ENCODE measurements at places on chromosomes 12 and 14.

- H3K27ac ChIP-seq = no peak overlapping the region
- peaks cover 4% of the 10 kb centered on the region for H3K27me3 ChIP-seq
- peaks cover 10% of the 10 kb centered on the region for H3K4me1 ChIP-seq
Measured at GRCh38 chr12:116708826-116709756, 28.8 kb downstream of the SPRING1 start.

DNA sequence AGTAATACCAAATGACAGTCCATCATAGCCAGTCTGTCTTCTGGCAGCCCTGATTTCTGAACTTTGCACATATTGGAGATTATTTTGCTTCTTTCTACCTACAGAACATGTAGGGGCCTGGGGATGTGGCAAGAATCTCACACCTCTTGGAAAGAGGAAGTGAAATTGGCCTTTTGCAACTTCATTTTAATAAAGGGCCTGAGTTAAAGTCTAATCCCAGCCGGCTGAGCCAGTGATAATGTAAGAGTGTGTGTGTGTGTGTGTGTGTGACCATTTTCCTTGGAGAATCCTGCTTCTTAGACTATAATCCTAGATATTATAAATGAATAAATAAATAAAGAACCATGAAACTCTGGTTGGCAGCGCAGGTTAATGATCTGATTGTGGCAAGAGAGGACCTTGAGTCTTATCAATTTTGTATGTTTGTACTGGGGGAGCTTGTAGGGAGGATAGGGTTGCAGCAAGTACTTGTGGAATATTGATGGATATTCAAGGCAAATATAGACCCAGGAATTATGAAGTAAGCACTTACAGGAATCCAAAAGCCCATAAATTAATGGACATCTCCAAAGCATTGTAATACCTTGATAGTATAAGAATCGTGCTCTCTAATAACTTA, 233.2 kb upstream of the AMIGO2 start:
- no peak for DNase-seq
- no peaks in the 10 kb centered on the region for H3K36me3 ChIP-seq
- no peaks in the 10 kb centered on the region for H3K27me3 ChIP-seq
- peaks cover 4% of the 10 kb centered on the region for H3K4me1 ChIP-seq
- no peak overlapping the region for H3K4me3 ChIP-seq

DNA sequence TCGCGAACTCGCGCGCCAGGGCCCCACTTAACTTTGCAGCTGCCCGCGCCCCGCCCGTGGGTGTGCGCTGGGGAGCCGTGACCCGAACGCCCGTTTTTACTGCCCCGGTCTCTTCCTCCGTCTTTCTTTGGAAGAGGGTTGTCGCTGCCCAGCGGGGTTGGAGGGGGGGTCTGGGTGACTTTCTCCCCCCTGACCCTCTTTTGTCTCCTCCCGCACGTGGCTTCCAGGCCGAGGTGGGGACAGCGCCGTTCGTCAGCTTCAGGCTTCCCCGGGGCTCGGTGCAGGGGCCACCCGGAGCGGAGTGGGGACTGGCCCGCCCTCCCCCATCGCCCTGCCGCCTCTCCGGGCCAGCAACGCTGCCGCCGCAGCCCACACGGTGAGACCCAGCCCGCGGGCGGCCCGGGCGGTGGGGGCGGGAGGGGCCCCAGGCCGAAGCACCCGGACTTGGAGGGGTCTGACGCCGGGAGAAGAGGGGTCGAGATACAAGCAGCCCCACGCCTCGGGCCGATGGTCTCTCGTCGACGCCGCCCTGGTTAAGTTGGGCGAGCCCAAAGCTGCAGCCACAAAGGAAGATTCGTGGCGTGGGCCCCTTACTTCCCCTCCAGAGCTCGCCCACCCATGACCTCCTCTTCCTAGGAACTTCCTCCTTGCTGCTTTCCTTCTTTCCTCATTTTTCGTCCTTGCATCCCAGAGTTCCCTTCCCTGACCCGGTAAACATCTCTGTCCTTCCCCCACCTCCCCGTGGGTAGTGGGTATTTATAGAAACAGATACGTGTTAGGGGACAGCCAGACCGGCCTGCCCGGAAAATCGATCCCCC, 1.2 kb downstream of the DYRK2 start:
- peak overlapping the region; percentile 86 for H3K27ac ChIP-seq
- H3K4me1 ChIP-seq = peaks cover 50% of the 10 kb centered on the region
- no peaks in the 10 kb centered on the region for H3K27me3 ChIP-seq

- H3K4me1 ChIP-seq = no peaks in the 10 kb centered on the region
- H3K27me3 ChIP-seq = peaks cover 7% of the 10 kb centered on the region
- no peak overlapping the region for H3K4me3 ChIP-seq
- no peak overlapping the region for H3K27ac ChIP-seq
- no peaks in the 10 kb centered on the region for H3K36me3 ChIP-seq
Measured at GRCh38 chr12:3119756-3120601, 42.8 kb downstream of the TSPAN9 start.

GRCh38 chr14:88232771-88233170, 90.3 kb downstream of the KCNK10 start:
- H3K27me3 ChIP-seq = peaks cover 3% of the 10 kb centered on the region
- H3K4me3 ChIP-seq = no peak overlapping the region
- DNase-seq = no peak
- H3K27ac ChIP-seq = no peak overlapping the region
- no peaks in the 10 kb centered on the region for H3K36me3 ChIP-seq

DNA sequence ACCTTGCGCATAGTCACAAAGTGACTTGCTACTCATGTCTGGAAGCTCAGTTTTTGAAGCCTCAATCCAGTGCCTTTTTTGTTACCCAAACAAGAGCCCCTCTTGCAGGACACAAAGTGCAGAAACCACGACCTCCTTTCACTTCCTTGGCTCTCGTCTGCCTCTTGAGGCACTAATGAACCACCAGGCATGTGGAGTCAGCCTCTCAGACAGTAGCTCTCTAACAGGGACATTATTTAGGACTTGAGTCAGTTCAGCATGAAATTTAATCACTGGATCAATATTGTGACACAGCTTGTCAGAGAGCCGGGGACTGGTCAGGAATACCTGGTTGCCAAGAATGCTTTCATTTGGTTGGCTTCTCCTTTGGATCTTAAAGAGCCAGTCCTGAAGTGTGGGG, 46.7 kb downstream of the HSPB8 start:
- no peak overlapping the region for H3K4me3 ChIP-seq
- H3K27ac ChIP-seq = no peak overlapping the region
- H3K27me3 ChIP-seq = peaks cover 2% of the 10 kb centered on the region
- no peak for DNase-seq
- no peaks in the 10 kb centered on the region for H3K36me3 ChIP-seq

GRCh38 chr12:6957741-6958608, 6.8 kb downstream of the PTPN6 start:
- no peaks in the 10 kb centered on the region for H3K27me3 ChIP-seq
- peak overlapping the region; percentile 64 for H3K27ac ChIP-seq
- no peak for DNase-seq
- peaks cover 37% of the 10 kb centered on the region for H3K4me1 ChIP-seq
- H3K36me3 ChIP-seq = no peaks in the 10 kb centered on the region

- no peaks in the 10 kb centered on the region for H3K27me3 ChIP-seq
- H3K4me1 ChIP-seq = no peaks in the 10 kb centered on the region
- peaks cover 95% of the 10 kb centered on the region for H3K36me3 ChIP-seq
Measured at GRCh38 chr12:50006280-50006679, 19.0 kb downstream of the RACGAP1 start.

- H3K27ac ChIP-seq = no peak overlapping the region
Measured at GRCh38 chr14:26820572-26820971, 222.7 kb upstream of the NOVA1 start.

GRCh38 chr12:113077057-113077858, 20.7 kb downstream of the DTX1 start:
- peaks cover 93% of the 10 kb centered on the region for H3K4me1 ChIP-seq
- no peak for DNase-seq
- H3K4me3 ChIP-seq = no peak overlapping the region
- peak overlapping the region; percentile 57 for H3K27ac ChIP-seq
- no peaks in the 10 kb centered on the region for H3K27me3 ChIP-seq
- H3K36me3 ChIP-seq = peaks cover 97% of the 10 kb centered on the region

DNA sequence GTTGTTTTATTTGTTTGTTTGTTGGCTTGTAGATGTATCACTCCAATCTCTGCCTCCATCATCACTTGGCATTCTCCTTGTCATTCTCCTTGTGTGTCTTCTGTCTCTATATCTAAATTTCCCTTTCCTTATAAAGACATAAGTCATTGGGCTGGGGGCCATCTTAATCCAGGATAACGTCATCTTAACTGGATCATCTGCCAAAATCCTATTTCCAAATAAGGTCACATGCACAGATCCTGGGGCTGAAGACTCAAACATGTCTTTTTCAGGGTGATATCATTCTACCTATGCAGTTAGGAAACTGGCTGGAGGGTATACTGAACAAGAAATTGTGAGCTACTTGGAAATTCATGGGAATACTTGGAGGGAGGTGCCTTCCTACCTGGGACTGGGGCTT, 8.7 kb upstream of the CCDC60 start:
- no peaks in the 10 kb centered on the region for H3K36me3 ChIP-seq
- no peak overlapping the region for H3K4me3 ChIP-seq
- DNase-seq = no peak
- H3K27ac ChIP-seq = no peak overlapping the region

- no peak overlapping the region for H3K4me3 ChIP-seq
- no peak for DNase-seq
- no peaks in the 10 kb centered on the region for H3K27me3 ChIP-seq
Measured at GRCh38 chr12:6135071-6135470, 10.6 kb upstream of the VWF start.

DNA sequence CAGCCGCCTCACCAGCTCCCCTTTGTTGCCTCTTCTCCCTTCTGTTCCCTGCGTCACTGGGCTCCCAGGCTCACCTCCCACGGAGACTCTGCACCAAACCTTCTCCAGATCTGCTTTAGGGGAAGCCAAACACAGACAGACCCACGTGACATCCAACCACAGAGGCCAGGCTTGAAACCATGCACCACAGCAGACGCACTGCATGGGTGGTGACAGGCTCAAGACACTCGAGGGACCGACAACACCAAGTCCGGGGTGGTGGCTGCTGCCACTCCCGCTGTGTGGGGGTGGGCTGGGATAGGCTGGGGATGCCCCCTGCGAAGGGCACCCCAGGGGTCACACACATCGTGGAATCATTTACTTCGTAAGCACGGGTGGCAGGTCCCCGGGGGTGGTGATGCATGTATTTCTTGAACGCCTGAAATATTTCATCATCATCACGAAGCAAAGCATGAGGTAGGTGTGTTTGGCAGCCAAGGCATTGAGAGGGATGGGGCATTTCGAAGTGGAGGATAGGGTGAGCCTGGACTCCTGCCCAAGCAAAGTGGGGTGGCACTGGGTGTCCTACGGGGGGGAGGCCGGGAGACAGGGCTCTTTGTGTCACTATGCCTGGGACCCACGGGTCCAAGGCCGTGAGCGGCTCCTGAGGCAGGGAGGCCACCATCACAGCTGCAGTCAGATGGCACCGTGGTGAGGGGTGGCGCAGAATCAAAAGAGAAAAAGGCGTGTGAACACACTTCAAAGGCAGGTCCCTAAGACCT, 66.8 kb upstream of the RFLNA start:
- H3K36me3 ChIP-seq = no peaks in the 10 kb centered on the region
- H3K27ac ChIP-seq = peak overlapping the region; percentile 5
- no peaks in the 10 kb centered on the region for H3K27me3 ChIP-seq

GRCh38 chr12:93901739-93902138, 224.6 kb downstream of the CRADD start:
- no peaks in the 10 kb centered on the region for H3K36me3 ChIP-seq
- no peaks in the 10 kb centered on the region for H3K27me3 ChIP-seq
- no peak for DNase-seq
- peaks cover 47% of the 10 kb centered on the region for H3K4me1 ChIP-seq
- H3K27ac ChIP-seq = no peak overlapping the region

GRCh38 chr14:20417250-20418186, 4.2 kb upstream of the TEP1 start:
- no peaks in the 10 kb centered on the region for H3K27me3 ChIP-seq
- no peak overlapping the region for H3K27ac ChIP-seq
- H3K4me1 ChIP-seq = peaks cover 24% of the 10 kb centered on the region
- no peaks in the 10 kb centered on the region for H3K36me3 ChIP-seq
- no peak overlapping the region for H3K4me3 ChIP-seq
- no peak for DNase-seq

DNA sequence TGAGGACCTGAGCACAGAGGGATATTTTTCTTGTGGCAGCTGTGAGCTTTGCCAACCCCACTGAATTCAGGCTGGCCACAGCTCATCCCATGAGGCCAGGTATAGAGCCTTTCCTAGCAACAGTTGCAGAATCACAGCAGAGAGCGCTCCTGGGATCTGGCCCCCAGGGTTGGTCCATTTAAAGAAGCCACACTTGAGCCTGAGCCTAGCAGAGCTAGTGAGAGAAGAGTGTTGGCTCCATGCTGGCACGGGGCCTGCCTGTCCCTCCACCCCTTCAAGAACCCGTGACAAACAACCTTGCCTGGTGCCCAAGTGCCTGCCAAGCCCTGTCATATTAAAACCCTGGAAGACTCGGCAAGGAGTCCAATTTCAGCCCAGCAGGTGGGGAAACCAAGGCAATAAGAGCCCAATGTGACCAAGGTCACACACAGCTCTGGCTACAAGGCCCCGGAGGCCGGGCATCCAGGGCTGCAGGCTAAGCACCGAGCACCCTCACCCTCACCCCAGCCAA, 91.6 kb downstream of the LRRC74A start:
- no peak overlapping the region for H3K27ac ChIP-seq
- H3K4me1 ChIP-seq = peaks cover 52% of the 10 kb centered on the region
- no peaks in the 10 kb centered on the region for H3K36me3 ChIP-seq
- no peak for DNase-seq
- H3K27me3 ChIP-seq = no peaks in the 10 kb centered on the region
- no peak overlapping the region for H3K4me3 ChIP-seq

- H3K4me1 ChIP-seq = peaks cover 1% of the 10 kb centered on the region
- H3K4me3 ChIP-seq = no peak overlapping the region
- no peaks in the 10 kb centered on the region for H3K36me3 ChIP-seq
- DNase-seq = no peak
- no peaks in the 10 kb centered on the region for H3K27me3 ChIP-seq
Measured at GRCh38 chr14:23544511-23545447, 6.8 kb downstream of the ZFHX2 start.

- no peak overlapping the region for H3K4me3 ChIP-seq
- H3K4me1 ChIP-seq = no peaks in the 10 kb centered on the region
- no peak for DNase-seq
- H3K36me3 ChIP-seq = no peaks in the 10 kb centered on the region
- H3K27ac ChIP-seq = no peak overlapping the region
Measured at GRCh38 chr14:60356906-60357550, 108.0 kb downstream of the PPM1A start.

DNA sequence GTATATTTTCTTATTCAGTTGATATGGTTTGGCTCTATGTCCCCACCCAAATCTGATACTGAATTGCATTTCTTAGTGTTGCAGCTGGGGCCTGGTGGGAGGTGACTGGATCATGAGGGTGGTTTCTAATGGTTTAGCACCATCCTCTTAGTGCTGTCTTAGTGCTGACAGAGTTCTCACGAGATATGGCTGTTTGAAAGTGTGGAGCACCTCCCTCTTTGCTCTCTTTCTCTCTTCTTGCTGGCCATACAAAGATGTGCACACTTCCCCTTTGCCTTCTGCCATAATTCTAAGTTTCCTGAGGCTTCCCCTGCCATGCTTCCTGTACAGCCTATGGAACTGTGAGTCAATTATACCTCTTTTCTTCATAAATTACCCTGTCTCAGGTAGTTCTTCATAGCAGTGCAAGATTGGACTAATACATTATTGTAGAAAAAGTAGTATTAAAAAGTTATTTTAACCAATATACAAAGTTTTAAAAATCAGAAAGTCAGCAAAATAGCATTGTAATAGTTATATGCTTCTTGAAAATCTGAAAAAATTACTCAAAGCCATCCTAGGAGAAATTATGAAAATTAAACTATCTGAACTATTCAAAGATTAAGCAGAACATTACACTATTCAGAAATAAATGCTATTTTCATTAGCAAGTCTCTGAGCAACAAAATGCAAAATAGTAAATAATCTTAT, 84.1 kb downstream of the PPP1R12A start:
- DNase-seq = no peak
- no peaks in the 10 kb centered on the region for H3K36me3 ChIP-seq
- no peaks in the 10 kb centered on the region for H3K27me3 ChIP-seq
- H3K27ac ChIP-seq = no peak overlapping the region
- H3K4me3 ChIP-seq = no peak overlapping the region
- H3K4me1 ChIP-seq = peaks cover 10% of the 10 kb centered on the region
